ENCODE measurements at places on chromosomes 7 and 10. TPM values are rescaled to one million over a fixed set of nuclear protein-coding genes. Genes with fewer than 3 reads are reported as not detected.

PON1 gene
- not detected for total RNA-seq

PAX4 gene
- not detected for total RNA-seq

TEX36 gene
- not detected for total RNA-seq

RASSF4 gene
- 48.9 TPM for total RNA-seq

ADAMTS14 gene
- 0.53 TPM for total RNA-seq

TACR2 gene
- total RNA-seq = 0.24 TPM

TRIL gene
- 3.9 TPM for total RNA-seq

MUC3A gene
- 0.76 TPM for total RNA-seq

MBL2 gene
- not detected for total RNA-seq

GPR37 gene
- total RNA-seq = 0.24 TPM

TAS2R41 gene
- total RNA-seq = not detected

LEP gene
- 37.1 TPM for total RNA-seq

NEURL1 gene
- total RNA-seq = 0.39 TPM

RTKN2 gene
- not detected for total RNA-seq

ASAH2B gene
- 4.1 TPM for total RNA-seq

GPNMB gene
- total RNA-seq = 109 TPM

RNF148 gene
- 0.35 TPM for total RNA-seq

MYPN gene
- 62.2 TPM for total RNA-seq

OR6B1 gene
- not detected for total RNA-seq

GRID2IP gene
- total RNA-seq = 0.08 TPM

KCNH2 gene
- 59.1 TPM for total RNA-seq

SPAM1 gene
- total RNA-seq = not detected

CACNB2 gene
- total RNA-seq = 23.7 TPM

CLEC5A gene
- total RNA-seq = 1.4 TPM

AKR1C8 gene
- 0.68 TPM for total RNA-seq

NKX2-3 gene
- not detected for total RNA-seq

FXYD4 gene
- total RNA-seq = not detected

STRIP2 gene
- 15.3 TPM for total RNA-seq

PARP12 gene
- total RNA-seq = 25.5 TPM

TRPV5 gene
- total RNA-seq = not detected

KDM7A gene
- total RNA-seq = 12.7 TPM

PRSS1 gene
- total RNA-seq = not detected

NRF1 gene
- total RNA-seq = 15.4 TPM

ZCWPW1 gene
- total RNA-seq = 3.6 TPM

NEUROG3 gene
- not detected for total RNA-seq

PANK1 gene
- 11.1 TPM for total RNA-seq

TMEM273 gene
- total RNA-seq = 14.6 TPM

All from left cardiac atrium (tissue), 4 donors.